AG04449 (cell line): ENCODE measurements at places on chromosomes 12 and 14.

- DNase-seq: no peak
Observed at GRCh38 chr14:99282261-99283050, 10.5 kb upstream of the BCL11B start.

GRCh38 chr12:127280393-127281275 is 986.3 kb upstream of the TMEM132C start:
- no peak for DNase-seq

DNA sequence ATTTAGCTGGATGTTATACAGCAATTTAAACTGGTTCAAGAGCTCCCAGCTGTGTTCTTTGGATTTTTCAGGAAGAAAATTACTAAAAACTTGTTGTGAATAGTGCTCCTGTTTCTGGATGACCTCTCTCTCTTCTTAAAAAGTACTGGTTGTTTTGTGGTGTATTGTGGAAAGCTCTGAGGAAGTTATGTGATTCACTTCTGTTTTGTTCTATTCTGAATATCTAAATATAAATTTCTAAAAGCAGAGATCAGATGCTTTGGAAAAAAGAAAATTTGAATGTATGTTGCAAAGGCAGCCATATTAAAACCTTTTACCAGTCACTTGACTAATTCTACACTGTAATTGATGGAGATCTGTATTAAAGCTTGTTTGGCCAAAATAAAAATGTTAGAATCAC is 3.4 kb upstream of the C3AR1 start:
- DNase-seq: no peak

DNA sequence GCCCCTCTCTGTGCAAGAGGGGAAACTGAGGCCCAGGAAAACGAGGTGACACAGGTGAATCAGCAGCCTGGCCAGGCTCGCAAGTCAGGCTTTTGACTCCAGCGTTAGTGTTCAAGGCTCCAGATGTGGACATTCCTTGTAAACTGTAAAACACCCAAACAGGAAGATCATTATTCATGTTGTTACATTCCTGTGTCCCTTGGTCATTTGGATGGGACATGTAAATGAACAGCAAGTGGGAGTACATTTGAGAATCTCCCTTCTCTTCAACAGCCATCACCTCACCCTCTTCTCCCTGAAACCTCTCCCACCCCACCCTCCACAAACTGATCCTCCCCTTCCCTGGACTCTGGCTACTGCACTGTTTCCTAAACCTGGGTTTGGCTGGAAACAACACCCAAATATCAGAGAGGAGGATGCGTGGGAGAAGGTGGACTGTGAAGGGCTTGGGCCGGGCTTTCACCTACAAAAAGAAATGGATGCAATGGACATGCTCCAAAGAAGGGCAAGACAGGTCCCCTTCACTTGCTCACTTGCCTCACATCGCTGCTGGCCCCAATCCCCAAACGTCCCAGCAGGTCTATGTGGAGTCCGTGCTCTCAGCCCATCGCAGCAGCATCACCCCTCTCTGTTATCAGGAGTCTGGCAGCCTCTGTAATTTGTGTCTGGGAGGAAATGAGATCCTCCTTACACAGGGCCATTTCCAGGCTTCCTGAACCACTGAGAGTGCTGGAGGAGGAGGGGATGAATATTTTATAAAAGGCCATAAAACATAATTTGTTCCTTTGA is 76.7 kb downstream of the GALNT8 start:
- DNase-seq: no peak

DNA sequence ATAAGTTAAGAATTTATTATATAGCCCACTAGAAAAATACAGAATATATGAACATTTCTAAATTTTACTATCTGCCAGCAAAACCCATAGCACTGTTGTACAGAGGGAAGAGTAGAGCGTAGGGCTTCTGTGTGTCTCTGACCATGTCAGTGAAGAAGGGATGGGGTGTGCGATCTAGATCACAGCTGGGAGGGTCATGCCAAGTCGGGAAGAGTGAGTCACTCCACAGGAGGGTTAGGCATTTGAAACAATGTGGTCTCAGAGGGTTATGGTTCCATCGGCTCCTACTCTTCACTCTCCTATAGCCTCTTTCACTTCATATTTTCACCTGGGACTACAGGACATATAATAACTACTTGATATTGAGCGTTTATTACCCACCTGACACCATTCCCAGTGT is 185.1 kb upstream of the DDHD1 start:
- DNase-seq: no peak

GRCh38 chr14:95533391-95533821 is 1.4 kb upstream of the GLRX5 start:
- no peak for DNase-seq

- no peak for DNase-seq
Observed at GRCh38 chr12:50442178-50442908, 41.7 kb downstream of the LARP4 start.

- no peak for DNase-seq
Observed at GRCh38 chr12:52342781-52343490, 21.7 kb upstream of the KRT83 start.

- DNase-seq: no peak
Observed at GRCh38 chr12:120194226-120194533, 335 bp downstream of the GCN1 start.

GRCh38 chr14:103393070-103393469 is 7.9 kb downstream of the MARK3 start:
- DNase-seq: no peak

- DNase-seq: no peak
Observed at GRCh38 chr14:54343272-54344121, 53.3 kb upstream of the CDKN3 start.

GRCh38 chr12:132550014-132550802 is 60.2 kb downstream of the LRCOL1 start:
- no peak for DNase-seq

DNA sequence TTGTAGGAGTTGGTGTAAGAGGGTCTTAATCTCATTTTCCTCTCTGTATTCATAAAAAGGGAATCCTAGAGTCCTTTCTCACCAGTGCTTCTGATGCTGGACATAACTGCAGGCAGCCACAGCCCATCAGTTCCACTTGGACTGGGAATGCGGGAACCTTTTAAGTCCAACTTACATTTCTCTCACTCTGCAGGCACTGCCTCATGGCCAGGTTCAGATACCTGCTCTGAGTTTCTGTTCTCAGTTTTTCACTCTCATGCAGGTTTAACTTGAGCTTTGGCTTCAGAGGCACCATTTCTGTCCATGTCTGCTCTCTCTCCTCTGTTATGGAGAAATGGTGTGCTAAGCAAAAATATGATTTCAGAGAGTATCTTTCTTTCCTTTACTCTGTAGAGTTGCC is 4.2 kb downstream of the ACVR1B start:
- DNase-seq: no peak

GRCh38 chr12:107736914-107737313 is 24.0 kb downstream of the PRDM4 start:
- DNase-seq: no peak

DNA sequence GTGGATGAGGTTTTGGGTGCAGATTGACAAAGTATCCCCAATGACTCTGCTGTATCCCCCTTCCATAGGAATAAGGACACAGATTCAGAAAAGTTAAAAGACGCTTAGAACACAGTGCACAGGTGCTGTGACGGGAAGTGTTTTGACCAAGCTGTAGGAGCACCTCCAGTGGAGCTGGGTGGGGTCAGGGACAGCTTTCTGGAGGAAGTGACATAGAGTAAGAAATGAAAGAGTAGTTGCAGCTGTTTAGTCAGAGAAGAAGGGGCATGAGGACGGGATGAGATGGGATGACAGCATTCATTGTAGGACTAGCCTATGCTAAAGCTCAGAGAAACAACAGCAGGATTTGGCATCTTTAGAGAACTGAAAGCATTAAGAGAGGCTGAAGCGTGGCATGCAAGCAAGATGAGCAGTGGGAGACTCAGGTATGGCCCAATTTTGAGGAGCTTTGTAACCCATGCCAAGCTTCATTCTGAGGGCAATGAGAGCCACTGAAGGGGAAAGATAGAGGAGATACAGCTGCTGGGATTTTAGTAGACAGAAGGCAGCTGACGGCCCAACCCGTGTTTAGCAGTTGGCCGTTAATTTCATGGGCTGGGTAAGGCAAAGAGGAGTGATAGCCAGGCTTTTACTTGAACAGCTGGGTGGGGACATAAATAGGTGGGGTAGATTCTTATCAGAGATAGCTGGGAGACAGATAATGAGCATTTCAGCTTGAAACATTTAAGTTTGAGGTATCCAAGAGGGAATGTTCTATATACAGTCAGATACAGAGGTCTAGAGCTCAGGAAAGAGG is 131.8 kb upstream of the KRAS start:
- no peak for DNase-seq

DNA sequence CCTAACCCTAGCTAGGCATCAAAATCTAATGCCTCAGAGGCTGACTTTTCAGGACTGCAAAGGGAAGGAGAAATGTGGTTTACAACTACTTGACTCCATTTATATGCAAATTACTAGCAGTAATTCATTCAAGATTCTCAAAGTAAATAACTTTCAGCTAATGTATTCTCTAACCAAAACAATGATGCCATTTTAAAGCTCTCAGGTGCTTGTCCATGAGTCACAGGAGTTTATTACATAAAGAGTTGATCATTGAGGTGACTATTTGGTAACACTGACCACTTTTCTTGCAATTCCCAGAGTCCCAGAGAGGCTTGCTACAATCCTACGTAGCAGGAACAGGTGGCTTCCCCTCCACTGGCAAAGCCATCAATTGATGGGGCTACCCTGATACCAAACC is 109.0 kb upstream of the SLC35F4 start:
- DNase-seq: no peak

DNA sequence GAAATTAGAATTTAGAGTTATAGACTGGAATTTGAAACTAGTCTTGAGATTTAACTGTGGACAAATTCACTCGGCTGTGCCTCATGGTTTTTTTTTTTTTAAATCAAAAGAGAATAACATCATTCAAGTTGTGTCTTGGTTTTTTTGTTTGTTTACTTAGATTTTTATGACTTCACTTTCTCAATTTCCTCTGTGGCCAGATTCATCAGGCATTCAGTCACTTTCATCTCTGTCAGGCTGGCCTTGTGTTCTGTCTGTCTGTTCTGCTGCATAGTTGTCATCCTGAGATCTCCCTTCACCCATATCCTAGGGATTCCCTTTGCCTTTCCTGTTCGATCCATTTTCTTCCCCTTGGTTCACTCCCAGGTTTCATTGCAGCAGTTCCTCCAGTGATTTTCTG is 10.0 kb downstream of the MARK3 start:
- no peak for DNase-seq

GRCh38 chr12:113407931-113408600 is 4.4 kb upstream of the SDS start:
- peak; percentile 17 for DNase-seq

DNA sequence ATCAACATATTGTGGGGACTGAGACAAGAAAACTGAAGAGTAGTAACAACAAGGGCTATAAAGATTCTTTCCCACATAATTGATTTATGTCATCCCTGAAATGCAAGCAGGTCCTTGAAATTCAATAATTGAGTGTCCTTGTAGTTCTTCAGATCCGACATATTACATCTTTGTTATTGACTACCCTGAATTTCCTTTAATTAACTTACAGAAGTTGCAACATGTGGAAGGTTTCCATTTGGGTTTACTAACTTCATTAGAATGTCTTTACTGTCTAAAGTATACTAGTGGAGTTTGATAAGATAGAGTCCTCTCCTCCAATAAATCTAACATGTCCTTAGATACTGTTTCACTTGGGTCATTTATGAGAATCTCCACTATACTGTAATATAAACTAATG is 951.8 kb downstream of the SLC6A15 start:
- DNase-seq: no peak

- no peak for DNase-seq
Observed at GRCh38 chr14:54785136-54785777, 117.4 kb downstream of the GCH1 start.

DNA sequence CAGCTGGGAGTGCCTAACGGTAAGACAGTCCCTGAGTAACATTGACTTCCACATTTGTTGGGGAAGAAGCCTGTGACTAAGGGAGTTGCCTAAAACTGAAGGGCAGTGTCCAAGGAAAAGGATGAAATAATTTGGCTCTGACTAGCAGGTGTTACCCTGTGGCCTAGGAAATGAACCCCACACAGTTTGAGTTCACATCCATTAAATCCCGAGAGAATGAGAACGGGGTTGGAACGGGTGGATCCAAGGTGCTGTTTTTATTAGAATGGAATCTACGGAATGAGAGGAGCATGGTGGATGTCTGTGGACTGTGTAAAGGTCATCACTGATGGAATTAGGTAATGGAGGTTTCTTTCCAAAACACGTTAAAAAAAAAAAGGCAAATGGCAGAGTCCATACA is 324.0 kb downstream of the MED13L start:
- no peak for DNase-seq

DNA sequence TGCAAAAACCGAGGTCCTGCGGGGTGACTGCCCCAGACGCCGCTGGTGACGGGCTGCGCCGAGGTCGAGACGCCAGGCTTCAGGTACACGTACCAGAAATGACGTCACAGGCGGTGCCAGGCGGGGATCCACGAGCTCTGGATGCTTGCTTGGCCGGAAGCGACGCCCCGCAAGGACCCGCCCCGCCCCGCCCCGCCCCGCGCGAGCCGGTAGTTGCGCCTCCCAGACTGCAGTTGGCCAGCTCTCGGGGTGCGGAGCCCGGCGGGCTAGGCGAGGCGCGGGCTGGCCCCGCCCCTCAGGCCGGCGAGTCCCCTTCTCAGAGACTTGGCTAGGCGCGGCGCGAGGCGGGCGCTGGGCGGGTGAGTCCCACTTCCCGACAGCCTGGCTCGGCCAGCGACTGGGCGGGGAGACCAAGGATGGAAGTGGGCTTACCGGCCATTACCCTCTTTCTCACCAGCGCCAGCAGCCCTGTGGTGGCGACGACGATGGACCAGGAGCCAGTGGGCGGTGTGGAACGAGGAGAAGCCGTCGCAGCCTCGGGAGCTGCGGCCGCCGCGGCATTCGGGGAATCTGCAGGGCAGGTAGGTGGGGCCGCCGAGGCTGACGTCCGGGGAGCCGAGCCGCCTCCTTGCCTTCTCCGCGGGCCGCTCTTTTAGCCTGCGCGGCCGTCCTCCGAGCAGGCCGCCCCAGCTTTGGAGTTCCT is at the start of gene FAM177A1:
FAM177A1 (plus strand) TSS at position 225 of the 703 bp plus-strand sequence; CDS start at position 417, 192 bp downstream.
- DNase-seq: peak; percentile 62

GRCh38 chr14:61106271-61106958 is 125.4 kb downstream of the SLC38A6 start:
- no peak for DNase-seq

- no peak for DNase-seq
Observed at GRCh38 chr14:80017795-80018194, 193.5 kb downstream of the DIO2 start.

- no peak for DNase-seq
Observed at GRCh38 chr12:3751151-3752095, 1.5 kb downstream of the CRACR2A start.

- no peak for DNase-seq
Observed at GRCh38 chr12:64633011-64633939, 23.0 kb downstream of the RASSF3 start.

GRCh38 chr12:93758801-93759373 is 81.7 kb downstream of the CRADD start:
- DNase-seq: no peak

- no peak for DNase-seq
Observed at GRCh38 chr14:50979941-50980850, 35.9 kb upstream of the PYGL start.

GRCh38 chr14:43894534-43894933 is 612.5 kb downstream of the FSCB start:
- no peak for DNase-seq

GRCh38 chr12:91817517-91817916 is 328.1 kb downstream of the BTG1 start:
- no peak for DNase-seq

GRCh38 chr12:48031135-48031960 is 27.1 kb upstream of the COL2A1 start:
- no peak for DNase-seq
